ENCODE measurements at places on chromosomes 2 and 18.

- no peak for DNase-seq
These were observed 71.0 kb upstream of the DAPL1 start for GRCh38 chr2:158723921-158724802.

- no peak for DNase-seq
These were observed 564.4 kb upstream of the LINC00305 start for GRCh38 chr18:64713284-64713683.

DNA sequence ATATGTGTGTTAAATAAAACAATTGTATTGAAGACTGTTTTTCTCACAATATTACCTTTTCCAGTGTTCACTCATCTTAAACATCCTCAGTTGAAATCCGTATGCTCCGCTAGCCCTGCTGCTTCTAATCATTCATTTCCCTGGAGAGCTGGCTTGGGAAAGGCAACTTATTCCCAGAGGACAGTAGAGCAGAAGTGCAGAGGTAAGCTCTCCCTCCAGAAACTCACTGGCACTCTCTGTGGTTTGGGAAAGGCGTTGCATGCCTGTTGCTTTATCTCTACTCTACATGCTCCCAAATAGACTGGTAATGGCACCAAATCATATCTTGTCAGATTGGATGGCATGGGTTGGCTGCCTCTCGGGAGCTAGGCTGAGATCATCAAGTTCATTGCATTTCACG is 117.1 kb upstream of the BOD1L2 start:
- no peak for DNase-seq

GRCh38 chr2:59025157-59025757 is 784.1 kb upstream of the FANCL start:
- DNase-seq: peak; percentile 6

GRCh38 chr18:48577478-48578190 is 38.8 kb downstream of the CTIF start:
- DNase-seq: no peak

GRCh38 chr2:128285329-128285931 is 33.2 kb downstream of the HS6ST1 start:
- no peak for DNase-seq

DNA sequence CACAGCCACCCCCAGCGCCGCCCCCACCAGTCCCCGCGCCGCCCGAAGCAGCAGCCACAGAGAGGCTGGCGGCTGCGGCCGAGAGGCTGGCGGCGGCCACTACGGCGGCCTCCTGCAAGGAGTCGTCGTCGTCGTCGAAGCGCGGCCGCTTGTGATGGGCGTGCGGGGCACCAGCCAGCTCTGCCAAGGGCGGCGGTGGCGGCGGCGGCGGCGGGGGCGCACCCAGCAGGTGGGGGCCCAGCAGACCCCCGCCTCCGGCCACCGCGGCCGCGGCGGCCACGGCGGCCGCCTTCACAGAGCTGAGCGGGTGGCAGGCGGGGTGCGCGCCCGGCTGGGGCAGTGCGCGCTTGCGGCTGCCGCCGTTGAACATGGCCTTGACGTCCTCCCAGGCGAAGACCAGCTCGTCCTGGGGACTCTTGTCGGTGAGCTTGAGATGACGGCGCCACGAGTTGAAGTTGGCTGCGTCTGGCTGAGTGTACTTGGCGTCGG is 3.3 kb downstream of the SKOR2 start:
- DNase-seq: no peak

DNA sequence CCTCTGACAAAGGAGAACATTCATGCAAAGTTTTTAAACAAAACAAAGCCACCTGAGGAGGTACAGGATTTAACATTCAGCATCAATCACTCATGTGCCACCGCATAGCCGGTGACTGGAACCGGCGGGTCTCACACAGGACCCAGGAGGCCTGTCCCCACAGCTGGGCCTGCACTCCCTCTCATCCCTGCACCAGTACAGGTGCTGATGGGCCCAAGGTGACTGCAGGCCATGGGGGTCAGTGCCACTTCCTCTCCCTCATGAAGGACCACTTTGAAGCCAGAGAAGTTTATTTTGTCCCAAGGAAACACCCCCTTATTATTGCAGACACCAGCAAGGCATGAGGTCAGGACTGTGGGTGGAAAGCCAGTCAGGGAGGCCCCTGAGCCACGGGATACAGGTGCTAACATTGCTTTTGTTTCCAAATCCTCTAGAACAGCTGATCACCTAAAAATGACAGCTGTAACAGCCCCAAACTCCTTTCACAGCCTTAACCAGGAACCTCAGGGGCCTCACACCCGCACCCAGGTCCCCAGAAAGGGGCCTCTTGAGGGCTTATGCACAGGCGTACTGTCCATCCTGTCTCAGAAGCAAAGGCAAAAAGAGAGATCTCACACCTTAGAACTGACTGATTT is 14.0 kb downstream of the PARD6G start:
- DNase-seq: no peak

DNA sequence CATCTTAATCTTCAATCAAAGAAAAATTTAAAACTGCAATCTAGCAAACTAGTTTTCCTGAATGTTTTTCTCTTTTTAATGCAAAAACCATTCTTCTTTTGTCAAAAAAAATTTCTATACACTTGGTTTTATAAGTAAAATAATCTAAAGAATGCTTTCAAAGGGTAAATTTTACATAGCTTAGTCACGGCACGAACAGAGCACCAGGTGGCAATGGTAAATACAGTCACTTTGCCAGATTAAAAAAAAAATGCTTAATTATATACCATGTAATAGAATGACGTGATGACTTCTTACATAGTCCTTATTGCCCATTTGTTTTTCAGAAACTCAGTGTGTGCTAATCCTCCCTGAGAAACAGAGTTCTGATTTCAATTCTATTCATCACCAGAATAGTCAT is 10.4 kb downstream of the FEZ2 start:
- DNase-seq: no peak

- DNase-seq: no peak
These were observed 58.3 kb upstream of the TNP1 start for GRCh38 chr2:216918088-216918680.

- no peak for DNase-seq
These were observed 869 bp upstream of the THUMPD2 start for GRCh38 chr2:39779927-39780326.

DNA sequence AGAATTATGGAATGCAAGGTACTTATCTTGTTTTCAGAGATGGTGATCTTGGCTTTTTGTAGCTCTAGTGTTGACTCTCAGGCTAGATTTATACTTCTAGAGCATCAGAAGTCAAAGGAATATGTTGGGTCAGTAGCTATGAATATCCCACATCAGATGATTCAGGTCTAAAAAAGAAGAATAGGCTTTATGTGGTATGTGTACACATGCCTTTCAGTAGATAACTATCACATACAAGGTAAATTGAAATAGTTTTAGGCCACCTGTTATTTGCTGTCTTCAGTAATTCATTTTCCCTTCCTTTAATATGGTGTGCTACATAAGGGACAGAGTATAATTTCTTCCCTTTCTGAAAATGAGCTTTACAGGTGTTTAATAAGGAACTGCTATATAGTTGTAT is 142.4 kb downstream of the AGPS start:
- DNase-seq: no peak

DNA sequence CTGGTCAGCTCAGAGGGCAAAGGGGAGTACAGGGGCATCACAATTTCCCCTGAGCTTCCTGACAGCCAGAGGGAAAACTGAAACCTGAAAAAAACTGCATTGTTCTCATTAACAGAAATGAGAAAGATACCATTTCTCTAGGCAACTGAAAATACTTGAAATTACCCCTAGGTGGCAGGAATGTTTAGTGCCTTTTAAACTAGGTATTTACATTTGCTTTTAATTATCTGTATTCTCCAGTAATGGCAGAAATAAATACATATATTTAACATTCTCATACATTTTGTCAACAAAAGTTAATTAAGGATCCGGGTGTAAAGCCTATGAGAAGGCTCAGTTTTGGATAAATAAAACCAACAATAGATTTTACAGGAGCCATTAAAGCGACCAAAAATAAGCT is 34.5 kb downstream of the RPL31 start:
- no peak for DNase-seq

- no peak for DNase-seq
These were observed 297.3 kb downstream of the TNS1 start for GRCh38 chr2:217705461-217705860.

DNA sequence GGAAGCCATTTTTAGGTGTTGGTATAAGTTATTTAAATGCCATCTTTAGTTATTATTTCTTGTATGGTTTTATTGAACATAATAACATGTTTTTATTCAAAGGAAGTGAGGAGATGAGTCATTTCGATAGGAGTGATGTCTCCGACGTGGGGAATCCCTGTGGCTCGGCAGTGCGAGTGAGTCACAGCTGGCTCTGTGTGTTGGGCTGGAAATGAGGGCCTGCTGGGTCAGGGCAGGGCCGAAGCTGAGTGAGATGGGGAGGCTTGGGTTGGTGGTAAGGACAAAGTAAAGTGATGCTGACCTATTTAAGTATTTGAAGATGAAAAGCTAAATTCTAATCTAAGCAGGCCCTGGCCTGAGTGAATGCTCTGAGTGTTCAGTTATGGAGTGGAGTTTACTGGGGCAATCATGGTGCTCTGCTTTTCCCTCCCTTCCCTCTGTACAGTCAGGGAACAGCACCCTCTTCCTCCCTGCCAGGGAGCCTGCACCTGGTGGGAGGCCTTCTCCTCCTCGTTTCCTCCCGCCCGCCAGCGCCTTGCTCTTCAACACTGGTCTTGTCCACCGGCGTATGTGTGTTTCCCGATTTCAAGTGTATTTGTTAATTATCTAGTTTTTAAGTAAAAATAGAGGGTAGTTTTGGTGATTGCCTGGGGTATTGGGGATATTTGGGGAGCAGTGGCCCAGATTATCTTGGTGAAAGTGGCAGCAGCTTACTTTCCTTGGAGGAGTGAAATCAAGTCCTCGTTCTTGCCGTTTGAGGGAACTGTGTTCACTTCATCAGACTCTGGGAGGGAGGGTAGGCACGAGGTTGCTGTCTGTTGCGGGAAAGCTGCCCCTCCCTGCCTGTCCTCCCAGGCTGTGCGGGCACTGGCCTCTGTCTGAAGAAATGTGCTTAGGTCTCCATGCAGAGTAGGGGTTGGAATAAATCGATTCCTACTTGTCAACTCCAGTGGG is 157.0 kb downstream of the LDLRAD4 start:
- peak; percentile 47 for DNase-seq

DNA sequence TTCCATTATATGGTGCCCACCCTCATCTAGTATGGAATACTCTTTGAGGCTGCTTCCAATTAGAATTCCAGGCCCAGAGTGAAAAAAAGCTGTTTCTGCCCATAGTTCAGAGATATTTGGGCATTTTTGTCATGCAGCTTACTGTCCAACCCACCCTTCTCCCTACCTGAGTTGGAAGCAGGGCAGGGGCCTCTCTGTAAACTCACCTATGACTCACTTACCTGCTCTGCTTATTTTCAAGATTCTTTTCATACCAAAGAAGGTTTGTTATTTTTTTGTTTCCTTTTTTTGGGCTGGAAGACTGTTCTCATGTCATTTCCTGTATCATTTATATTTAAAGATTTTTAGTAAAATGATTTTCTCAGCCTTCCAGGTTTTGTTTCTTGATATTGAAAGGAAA is 38.4 kb upstream of the PPP1R1C start:
- no peak for DNase-seq

- DNase-seq: no peak
These were observed 322.2 kb upstream of the HS6ST1 start for GRCh38 chr2:128640845-128641360.

DNA sequence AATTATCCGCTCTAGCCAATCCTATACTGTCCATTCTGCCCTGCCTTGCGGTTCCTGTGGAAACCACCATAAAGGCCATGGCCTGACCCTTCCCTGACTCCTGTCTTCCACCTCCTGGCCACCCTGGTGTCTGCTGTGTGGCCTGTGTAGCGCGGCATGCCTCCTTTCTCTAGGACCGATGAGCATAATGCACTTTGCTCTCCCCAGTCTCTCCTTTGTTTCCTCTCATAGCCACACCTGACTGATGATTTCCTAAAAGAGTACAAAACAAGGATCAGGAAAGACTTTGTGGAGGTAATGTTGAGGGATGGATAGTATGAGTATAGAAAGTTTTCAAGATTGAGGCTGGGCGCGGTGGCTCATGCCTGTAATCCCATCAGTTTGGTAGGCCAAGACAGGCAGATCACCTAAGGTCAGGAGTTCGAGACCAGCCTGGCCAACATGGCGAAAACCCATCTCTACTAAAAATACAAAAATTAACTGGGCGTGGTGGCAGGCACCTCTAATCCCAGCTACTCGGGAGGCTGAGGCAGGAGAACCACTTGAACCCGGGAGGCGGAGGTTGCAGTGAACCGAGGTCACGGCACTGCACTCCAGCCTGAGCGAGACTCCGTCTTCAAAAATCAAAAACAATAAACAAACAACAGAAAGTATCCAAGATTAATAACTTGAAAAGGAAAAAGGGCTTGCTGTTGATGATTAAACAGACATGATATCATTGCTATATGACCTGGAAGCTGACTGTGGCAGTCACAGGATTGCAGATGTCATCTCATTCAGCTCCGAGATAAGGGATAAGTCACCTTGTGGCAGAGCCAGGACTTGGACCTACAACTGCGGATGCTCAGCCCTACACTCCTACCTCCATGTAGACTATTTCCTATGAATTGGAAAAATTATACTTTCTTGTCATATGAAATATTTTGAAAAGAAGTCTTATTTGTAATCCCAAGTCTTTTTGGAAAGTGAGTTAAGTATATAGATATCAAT is 16.6 kb downstream of the SOWAHC start:
- no peak for DNase-seq

GRCh38 chr2:206739271-206739670 is 21.1 kb upstream of the DYTN start:
- no peak for DNase-seq

DNA sequence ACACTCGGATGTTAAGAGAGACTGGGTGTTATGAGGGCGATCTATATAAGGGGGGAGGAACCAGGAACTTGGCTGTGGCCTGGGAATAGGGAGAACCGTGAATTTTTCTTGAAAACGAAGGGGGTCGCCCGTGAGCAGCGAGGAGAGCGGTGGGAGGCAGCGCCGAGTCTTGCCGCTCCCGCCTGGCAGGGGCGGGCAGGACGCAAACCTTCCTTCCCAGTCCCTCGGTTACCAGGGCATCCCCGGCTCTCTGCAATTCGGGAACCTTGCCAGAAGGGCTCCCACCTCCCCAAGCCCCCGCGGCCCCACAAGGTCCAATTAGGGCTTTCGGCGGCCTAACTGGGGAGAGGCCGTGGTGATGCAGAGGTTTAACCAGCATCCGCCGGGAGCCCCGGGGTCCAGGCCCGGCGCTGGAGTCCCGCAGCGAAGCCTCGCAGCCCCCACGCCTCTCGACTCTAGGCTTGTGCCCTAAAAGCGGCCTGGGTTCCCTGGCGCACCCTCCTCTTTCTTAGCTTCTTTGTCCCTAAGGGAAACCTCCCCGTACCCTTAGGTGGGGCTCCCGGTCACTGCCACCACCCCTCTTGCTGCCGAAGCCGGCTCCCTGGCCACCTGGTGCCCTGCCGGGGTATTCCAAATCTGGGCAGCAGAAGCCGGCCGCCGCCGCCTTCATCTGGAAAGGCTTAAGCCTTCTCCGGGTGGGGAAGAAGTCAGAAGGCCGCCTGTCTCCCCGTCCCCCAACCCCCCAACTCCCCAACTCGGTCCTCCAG is 680 bp upstream of the FHOD3 start:
- DNase-seq: no peak

GRCh38 chr18:7755753-7756475 is 188.8 kb downstream of the PTPRM start:
- no peak for DNase-seq

- no peak for DNase-seq
These were observed 273.7 kb upstream of the PKDCC start for GRCh38 chr2:41774011-41774605.

GRCh38 chr2:190765386-190766173 is 115.0 kb upstream of the GLS start:
- DNase-seq: no peak

GRCh38 chr2:66854298-66854697 is 419.4 kb downstream of the MEIS1 start:
- DNase-seq: no peak
